ENCODE measurements at places on chromosomes 16 and 17.

GRCh38 chr17:39782481-39782880 is 44.7 kb downstream of the GRB7 start:
- DNase-seq = no peak

- DNase-seq = no peak
These were observed 95.0 kb upstream of the RCVRN start for GRCh38 chr17:9999919-10000695.

DNA sequence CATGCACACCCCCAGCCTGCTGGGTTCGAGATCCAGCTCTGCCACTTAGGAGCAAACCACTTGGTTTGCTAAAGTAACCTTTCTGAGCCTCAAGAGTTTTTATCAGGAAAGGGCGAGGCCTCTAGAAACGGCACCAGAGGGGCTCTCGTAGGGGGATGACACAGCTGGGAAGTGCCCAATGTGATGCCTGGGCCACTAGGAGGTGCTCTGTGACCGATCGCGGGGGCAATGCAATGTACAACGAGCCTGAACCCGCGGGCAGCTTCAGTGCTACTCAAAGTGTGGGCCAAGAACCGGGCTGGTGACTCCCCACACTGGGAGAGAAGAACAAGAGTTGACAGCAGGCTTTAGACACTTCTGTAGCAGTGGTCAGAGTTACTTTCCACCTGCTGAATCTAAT is 9.4 kb downstream of the C16orf89 start:
- DNase-seq = no peak

DNA sequence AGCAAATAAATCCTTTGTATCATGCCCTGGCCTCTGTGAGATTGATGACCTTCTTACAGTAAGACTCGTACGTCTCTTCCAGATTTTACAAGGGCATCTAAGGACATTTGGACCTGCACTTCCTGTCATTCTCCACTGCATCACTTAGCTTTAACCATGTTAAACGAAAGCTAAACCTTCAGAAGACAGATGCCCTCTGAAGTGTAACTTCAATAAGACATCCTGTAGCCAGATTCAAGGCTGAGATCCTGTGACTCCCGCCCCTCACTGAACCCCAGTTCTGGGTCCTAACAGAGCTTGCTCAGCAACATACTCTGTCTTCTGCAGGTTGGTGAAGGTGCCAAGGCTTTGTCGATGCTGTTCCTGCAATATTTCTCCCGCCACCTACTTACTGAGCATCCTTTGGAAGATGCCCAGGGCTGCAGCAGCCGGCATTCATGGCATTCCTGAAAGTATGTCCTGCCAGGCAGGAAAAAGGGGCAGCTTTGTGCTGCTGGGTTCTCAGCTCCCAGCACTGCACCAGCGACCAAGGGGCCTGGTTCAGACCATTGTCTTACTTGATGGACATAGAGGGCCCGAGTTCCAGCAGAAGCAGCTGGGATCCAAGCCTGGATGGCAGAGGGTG is 131.1 kb downstream of the AXIN2 start:
- no peak for DNase-seq

DNA sequence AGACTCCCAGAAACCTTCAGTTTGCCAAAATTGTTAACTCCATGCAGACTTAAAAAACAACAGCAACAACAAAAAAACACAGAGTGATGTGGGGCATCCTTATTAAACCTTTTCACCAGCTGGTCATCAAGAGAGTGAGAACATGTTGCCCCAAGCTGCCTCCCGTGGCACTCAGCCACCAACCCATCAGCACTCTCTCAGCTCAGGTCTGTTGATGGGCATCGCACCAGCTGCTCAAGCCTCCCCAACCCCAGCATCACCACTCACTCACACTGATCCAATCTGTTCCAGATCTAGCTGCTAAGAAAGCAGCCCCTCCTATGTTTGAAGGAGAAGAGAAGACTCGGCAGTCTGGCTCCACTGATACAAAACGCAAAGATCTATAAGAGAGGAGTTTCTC is 46.8 kb downstream of the SLC39A11 start:
- DNase-seq = no peak

DNA sequence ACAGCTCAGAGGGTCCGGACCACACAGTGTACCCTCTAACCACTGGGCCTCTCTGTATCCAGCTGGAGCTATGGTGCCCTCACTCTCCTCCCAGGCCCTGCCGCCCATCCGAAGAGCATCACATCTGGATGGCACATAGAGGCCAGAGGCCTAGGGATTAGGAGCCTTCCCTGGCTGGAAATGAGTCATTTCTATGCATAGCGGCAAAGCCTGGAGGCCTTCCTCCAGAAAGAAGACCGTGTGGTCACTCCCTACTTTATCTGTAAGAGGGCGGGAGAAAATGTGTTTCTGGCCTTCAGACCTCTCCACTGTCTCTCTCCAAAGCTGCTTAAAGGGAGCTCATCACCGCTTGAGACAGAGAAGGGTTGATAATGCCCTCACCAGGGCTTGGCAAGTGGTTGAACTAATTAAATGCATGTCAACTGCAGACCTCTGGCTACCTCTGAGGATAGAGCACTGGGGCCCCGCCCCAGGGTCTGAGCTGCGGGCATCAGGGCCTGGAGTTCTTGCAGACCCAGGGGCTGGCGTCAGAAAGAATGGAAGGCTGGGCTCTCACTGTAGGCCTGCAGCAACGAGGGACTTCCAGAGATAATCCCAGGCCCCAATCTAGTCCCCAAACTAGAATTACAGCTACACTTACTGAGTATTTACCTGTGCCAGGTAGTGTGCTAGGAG is 122.2 kb downstream of the IRX5 start:
- no peak for DNase-seq

DNA sequence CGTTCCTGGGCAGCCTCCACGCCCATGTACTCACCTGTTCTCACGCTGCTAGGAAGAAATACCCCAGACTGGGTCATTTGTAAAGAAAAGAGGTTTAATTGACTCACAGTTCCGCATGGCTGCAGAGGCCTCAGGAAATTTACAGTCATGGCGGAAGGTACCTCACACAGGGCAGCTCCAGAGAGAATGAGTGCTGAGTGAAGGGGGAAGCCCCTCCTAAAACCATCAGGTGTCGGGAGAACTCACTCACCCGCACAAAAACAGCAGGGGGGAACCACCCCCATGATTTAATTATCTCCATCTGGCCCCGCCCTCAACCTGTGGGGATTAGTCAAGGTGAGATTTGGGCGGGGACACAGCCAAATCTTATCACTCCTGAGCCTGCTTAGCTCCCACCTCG is 18.2 kb downstream of the RAB40C start:
- no peak for DNase-seq

GRCh38 chr16:67312719-67313118 is 13.8 kb downstream of the KCTD19 start:
- DNase-seq = no peak

GRCh38 chr17:58621174-58621573 is 70.7 kb downstream of the TEX14 start:
- DNase-seq = no peak

DNA sequence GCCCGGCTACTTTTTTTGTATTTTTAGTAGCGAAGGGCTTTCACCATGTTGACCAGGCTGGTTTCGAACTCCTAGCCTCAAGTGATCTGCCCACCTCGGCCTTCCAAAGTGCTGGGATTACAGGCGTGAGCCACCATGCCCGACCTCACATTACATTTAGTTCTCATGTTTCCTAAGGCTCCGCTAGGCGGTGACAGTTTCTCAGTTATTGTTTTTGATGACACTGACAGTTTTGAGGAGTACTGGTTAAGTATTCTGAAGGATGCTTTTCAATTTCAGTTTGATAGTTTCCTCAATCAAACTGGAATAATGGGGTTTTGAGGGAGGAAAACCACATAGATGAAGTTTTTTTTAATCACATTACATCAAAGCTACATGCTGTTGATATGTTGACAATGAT is 1028.5 kb downstream of the CDH8 start:
- no peak for DNase-seq

DNA sequence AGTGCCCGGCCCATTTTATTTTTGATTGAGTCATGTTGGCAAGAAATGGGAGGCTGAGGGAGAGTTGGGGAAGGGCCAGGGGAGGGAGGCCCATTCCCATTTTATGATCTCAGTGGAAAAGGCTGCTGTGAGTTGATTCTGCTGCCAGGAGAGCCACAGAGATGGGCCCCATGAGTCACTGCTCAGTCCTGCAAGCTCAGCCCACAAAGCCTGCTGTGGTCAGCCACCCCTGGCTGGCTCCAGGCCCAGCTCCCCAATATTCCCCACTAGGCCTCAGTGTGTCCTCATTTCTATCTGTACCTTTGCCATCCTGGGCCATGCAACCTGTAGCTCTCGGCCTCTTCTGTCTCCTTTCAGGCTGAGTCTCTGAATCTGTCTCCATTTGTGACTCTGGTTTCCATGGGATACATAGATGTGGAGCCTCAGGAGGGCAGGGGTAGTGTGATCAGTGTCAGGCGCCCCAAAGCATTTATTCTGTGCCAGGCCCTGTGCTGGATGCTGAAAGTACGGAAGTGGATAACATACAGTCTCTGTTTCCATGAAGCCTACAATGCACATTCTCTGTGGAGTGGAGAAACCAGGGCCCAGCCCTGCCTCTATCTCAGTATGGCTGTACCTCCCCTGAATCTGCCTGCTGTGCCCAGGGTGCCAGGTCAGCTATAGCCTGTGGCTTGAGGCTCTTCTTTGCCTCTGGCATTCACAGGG is 1.9 kb upstream of the PLEKHG4 start:
- DNase-seq = no peak

DNA sequence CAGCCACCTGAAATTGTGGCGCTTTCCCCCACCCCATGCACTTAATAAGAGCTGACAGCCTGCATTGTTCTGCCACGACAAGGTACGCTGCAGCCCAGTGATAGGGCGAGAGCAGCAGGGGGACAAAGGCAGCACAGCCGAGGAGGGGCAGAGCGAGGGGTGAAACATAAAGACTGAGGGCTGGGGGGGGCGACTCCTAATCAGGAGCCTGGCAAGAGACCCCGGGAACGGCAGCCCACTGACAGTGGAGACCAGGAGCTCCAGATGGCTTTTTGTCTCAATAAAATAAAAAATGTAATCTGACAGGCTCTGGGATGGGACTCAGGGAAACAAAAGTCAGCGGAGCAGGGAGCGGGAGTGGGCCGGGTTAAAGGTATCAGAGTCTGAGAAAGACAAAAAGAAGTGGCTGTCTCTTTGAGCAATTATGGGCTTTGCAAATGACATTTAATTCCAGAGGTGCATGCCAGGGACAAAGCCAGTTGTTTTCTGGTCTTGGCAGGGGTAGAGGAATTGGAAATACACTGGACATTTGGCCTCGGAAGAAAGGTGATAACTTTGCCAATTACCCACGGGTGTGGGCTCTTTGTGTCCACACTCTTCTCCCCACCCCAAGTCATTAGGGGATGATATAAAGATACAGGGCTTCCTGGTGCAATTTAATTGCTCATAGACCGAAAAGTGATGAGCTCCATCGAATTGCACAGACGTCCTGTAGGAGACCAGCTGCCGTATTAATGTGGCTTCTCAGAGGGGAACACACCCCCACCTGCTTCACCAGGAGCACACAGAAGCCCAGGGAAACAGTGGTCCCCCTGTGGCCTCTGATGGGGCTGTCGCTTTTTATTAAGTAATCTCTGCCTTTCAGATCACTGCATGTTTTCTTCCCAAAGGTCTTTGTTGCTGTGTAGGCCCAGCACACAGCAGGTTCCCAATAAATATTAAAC is 17.6 kb upstream of the CCDC182 start:
- DNase-seq = no peak
